Thoracic aorta (tissue), 2 donors: ENCODE measurements at places on chromosomes 13 and 19.

- DNase-seq, result no peak
These were observed 11.4 kb downstream of the CARD8 start for GRCh38 chr19:48244281-48244680.

- DNase-seq, result no peak
These were observed 59.6 kb downstream of the DCT start for GRCh38 chr13:94419925-94420305.

- DNase-seq, result no peak
These were observed 29.0 kb upstream of the CXCL17 start for GRCh38 chr19:42471554-42472249.

GRCh38 chr19:13043285-13043684 is 48.0 kb downstream of the NFIX start:
- DNase-seq, result no peak

DNA sequence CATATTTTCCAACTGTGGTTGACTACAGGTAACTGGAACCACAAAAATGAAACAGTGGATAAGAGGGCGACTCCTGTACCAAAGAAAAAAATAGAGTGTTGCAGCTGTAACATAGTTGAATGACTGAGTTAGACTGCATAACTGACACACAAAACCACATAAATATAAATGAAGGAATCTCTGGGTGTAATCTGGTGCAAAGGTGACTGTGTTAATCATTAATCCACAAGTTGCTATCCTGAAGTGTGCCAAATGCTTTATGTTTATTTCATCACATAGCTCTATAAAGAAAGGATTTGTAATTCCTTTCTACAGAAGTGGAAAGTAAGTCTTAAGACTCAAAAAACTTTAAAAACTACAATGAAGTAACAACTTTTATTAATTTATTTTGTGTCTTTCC is 6.0 kb upstream of the GJB2 start:
- DNase-seq, result no peak

GRCh38 chr19:1470305-1471009 is 8.6 kb downstream of the C19orf25 start:
- no peak for DNase-seq

DNA sequence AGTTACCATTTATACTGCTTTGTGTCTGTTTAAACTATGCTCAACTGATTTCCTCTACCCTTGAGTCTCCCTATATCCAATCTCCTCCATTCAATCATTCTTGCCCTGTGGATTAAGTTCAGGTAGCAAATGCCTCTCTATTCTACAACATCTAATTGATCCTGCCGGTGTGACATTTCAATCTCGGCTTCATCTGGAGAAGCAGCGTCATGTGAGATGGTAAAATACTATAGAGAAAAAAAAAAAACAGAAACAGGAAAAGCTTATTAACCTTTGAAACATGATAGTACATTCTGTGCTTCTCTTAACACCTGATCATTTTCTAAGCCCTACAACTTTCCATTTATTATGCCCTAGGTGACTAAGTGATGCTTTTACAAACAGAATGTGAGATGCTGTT is 89.4 kb downstream of the KCTD12 start:
- no peak for DNase-seq

DNA sequence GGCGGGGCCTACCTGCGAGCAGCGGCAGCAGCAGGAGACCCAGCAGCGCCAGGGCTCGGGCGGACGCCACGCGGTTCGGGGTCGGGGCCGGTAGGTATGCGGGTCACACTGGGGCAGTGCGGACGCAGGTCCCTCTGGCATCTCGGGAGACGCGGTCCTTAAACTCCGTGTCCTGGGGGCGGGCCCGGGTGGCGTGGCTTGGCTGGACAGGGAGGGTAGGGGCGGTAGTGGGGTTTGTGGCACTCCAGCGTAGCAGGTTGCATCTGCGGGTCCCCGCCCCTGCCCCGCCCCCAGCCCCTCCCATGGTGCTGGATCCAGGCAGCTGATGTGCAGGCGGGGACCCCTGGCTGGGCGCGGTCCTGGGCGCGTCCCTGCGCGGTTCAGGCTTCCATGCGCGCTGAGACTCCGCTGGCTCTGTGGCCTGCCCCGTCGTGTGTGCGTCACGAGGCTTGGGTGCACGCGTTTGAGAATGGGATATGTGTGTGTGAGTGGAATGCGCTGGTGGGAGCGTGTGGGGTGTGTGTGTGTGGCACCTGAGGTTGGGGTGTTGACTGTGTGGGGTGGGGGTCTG is 96.1 kb downstream of the WTIP start:
- DNase-seq, result no peak

DNA sequence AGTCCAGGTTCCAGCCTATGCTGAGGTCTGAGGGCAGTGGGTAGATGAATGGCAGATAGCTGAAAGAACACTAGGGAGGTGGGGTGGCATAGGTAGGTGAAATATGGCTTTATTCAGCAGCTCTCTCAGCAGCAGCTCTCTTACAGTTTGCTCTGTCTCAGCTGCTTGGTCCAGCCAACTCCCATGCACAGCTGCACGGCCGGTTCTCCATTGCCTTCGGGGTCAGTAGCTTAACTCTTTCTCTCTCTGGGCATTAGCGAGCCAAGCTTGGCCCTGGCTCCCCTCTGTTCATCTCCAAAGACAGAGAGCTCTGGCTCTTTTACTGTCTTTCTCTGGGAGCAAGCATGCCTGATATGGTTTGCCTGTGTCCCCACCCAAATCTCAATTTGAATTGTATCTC is 151.9 kb downstream of the MYO16 start:
- DNase-seq, result no peak

DNA sequence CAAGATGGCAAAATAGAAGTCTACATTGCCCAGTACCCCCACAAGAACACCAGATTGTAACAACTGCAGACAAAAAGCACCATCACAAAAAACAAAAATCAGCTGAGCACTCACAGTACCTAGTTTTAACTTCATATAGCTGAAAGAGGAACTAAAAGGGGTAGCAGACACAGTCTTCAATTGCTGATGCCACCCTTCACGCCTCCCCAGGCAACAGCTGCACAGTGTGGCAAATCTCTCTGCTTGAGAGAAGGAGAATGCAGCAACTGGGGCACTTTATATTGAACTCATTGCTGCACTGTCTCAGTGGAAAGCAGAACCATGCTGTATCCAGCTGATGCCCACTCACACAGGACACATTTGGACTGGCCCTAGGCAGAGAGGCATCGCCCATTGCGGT is 2714.5 kb upstream of the PCDH20 start:
- no peak for DNase-seq

- no peak for DNase-seq
These were observed 614.8 kb downstream of the DACH1 start for GRCh38 chr13:71252184-71252704.
